ENCODE measurements at places on chromosomes 1 and 21.

GRCh38 chr1:77428068-77428467, 146.2 kb downstream of the AK5 start:
- DNase-seq, result no peak

DNA sequence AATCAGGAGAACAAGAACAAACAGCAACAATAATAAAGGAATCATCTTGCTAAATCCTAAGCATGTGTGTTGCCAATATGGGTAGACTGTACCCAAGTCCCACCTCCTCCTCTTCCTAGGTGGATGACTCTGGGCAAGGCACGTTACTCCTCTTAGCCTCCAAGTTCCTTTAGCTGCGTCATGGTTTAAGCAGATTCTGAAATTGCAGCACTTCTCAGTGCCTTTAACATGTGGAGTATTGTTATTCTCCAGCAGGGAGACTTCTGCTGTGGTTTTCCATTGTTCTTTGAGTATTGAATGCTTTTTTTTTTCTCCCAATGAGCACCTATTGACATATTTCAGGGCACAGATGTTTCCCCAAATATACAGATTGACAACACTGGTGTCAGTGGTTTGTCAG, 15.5 kb downstream of the ARHGEF10L start:
- DNase-seq, result no peak

- no peak for DNase-seq
These were observed 440 bp upstream of the LENEP start for GRCh38 chr1:154992721-154993571.

GRCh38 chr1:234488054-234489006, 9.4 kb upstream of the TARBP1 start:
- DNase-seq, result no peak

DNA sequence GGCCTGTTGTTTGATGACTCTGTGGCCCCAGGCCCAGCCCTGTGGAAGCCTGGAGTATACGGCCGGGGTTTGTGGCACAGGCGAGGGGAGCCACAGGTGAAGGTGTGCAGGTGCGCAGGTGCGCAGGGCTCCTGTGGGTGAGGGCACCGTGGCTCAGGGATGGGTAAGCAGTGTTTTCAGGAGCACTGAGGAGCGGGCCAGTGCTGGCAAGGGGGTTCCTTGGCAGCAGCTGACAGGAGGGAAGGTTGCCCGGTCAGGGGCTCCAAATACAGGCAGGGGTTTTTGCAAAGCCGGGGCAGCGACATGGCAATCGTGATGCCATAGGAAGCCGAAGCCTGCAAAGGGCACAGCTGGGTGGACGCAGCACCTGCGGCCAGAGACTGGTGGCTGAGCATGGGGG, 20.7 kb downstream of the AGPAT3 start:
- no peak for DNase-seq

DNA sequence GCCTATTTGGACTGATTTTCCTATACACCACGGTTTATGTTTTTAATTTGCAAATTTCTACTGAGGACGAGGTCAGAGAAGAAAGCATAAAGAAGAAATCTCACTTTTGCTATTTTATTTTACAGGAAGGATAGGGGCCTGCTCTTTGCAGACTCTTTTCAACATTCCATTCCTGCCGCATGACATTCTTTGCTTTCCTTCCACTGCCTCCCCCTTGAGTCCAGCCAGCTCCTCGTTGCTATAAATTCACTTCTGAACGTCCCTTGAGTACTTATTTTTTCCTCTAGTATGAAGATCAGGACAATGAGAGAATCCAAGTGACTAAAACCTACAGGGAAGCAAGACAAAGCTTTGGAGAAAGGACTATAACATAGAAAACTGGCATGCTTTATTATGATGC, 53.4 kb upstream of the PTGFR start:
- DNase-seq, result no peak
